T-helper 17 cell (primary cell): ENCODE measurements at places on chromosomes 6 and 20. TPM values are rescaled to one million over a fixed set of nuclear protein-coding genes. Genes with fewer than 3 reads are reported as not detected.

GRCh38 chr6:29951882-29952281 lies 9.6 kb downstream of the HLA-A start:
- H3K27ac ChIP-seq: no peak overlapping the region
- H3K36me3 ChIP-seq: peaks cover 2% of the 10 kb centered on the region
- H3K27me3 ChIP-seq: no peaks in the 10 kb centered on the region

- no peaks in the 10 kb centered on the region for H3K36me3 ChIP-seq
- H3K27ac ChIP-seq: no peak overlapping the region
- no peaks in the 10 kb centered on the region for H3K4me1 ChIP-seq
- no peak for DNase-seq
- H3K27me3 ChIP-seq: no peaks in the 10 kb centered on the region
- no peak overlapping the region for H3K4me3 ChIP-seq
Measured at GRCh38 chr20:3228750-3229032, 10.3 kb downstream of the SLC4A11 start.

DNA sequence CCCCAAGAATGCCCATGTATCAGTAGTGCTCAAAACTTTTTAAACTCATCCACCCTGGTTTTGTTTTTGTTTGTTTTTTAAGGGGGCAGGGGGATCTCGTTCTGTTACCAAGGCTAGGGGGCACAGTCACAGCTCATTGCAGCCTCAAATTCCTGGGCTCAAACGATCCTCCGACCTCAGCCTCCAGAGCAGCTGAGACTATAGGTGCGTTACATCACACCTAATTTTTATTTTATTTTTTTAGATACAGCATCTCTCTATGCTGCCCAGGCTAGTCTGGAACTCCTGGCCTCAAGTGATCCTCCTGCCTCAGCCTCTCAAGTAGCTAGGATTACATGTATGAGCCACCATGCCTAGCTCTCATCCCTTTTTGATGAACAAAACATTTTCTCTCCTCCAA lies 11.2 kb downstream of the PHIP start:
- H3K4me1 ChIP-seq: peaks cover 16% of the 10 kb centered on the region
- no peaks in the 10 kb centered on the region for H3K27me3 ChIP-seq
- DNase-seq: no peak
- no peak overlapping the region for H3K4me3 ChIP-seq
- no peaks in the 10 kb centered on the region for H3K36me3 ChIP-seq

Gene OOEP
- total RNA-seq: not detected

Gene PLN
- total RNA-seq: not detected
